ENCODE measurements at places on chromosomes 2 and 18.

DNA sequence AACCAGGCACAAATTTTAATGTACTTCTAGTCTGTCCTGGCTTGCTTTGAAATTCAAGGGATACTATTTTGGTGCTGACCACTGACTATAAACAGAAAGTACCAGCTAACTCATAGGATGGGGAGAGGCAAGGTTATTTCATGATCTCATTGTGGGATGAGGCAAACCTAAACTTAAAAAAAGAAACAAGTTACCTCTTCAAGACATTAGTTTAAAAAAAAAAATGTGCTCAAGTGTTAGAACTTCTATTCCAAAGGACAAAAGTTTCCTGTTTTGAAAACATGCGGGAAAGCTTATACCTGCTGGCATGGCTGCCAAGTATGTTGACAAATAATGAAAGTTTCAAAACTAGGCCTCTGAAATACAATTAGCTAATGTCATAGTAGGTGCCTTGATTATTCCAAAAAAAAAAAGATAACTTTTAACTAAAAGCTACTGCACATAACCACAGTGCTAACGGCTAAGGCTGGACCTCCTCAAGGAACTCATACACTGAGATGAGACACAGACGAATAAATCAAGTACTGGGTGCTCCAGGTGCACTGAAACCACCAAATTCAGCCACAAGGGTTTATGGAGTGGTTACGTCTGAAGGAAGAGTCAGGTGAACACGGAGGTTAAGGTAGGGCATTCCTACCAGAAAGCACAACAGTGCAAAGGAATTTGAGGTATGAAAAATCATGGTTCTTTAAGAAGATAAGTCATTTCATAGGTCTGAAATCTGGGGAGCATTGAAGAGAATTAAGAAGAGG is 38.1 kb downstream of the TMEM131 start:
- DNase-seq, result no peak

DNA sequence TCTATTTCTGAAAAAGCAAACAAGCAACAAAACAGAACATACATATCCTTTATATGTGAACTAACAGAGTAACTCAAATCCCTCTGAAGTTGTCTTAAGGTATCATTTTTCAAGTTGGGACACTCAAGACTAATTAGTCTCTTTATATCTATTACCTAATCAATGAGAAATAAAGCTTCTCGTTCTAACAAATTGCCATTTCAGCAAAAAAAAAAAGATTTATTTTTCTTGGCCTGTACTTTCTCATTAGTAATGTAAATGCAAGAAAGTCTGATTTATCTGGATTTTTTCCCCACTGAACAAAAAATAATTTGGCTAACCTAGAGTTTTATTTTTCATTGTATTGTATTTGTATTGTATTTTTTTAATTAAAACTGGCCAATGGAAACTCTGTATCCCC is 176.1 kb upstream of the NOL4 start:
- DNase-seq, result no peak

DNA sequence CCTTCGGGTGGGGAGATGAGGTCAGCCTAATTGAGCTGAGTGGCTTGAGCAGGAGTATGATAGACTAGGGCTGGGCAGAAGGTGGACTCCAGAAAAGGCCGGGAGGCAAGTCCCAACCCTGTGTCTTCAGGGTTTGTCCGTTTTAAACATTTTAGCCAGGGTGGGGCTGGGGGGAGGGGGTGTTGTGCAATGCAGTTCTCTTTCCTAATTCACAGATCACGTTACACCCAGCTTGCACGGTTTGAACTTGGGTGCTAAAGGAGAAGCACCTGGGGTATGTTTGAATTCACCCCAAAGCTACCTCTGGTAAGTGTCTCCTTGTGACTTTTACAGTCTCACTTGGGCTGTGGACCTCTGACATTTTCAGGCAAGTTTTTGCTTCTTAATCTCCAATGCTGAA is 233.3 kb downstream of the AGAP1 start:
- no peak for DNase-seq

GRCh38 chr2:202494300-202495229 is 118.4 kb downstream of the BMPR2 start:
- DNase-seq, result no peak

GRCh38 chr2:23550553-23550952 is 165.6 kb downstream of the KLHL29 start:
- DNase-seq, result no peak

- no peak for DNase-seq
Observed at GRCh38 chr2:23390152-23390551, 5.2 kb downstream of the KLHL29 start.

- peak; percentile 16 for DNase-seq
Observed at GRCh38 chr2:111118981-111119821, 1.5 kb upstream of the BCL2L11 start.

- peak; percentile 15 for DNase-seq
Observed at GRCh38 chr2:112482309-112483041, 519 bp downstream of the TTL start.

DNA sequence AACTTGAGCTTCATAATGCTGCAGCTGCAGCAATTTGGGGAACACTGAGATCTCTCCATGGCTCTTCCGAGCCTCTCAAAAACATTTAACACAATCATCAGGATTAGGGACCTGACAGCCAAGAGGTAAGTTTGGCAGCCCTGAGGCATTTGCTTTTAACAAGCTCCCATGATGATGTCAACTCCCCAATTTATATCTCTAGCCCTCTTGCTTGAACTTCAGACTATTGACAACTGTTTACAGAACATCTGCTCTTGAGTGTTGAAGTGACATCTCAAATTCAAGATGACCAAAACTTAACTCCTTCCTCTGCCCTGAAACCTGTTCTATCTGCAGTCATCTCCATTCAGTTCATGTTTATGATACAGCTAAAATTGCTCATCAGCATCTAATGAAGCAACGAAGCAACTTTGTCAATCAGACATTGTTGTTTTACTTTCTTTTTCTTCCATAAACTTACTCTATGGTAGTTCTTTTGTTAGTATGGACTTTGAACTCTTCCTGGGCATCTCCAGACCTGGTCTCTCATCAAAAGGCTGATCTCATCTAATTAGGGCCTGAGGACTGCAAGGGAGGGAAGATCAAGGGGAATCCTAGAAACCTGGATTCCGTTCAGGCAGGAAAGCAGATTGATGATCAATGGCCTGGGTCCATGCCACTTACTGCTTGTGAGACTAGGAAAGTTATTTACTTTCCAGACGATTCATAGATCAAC is 48.1 kb downstream of the SEMA4F start:
- no peak for DNase-seq

GRCh38 chr2:192159208-192159607 is 35.5 kb downstream of the TMEFF2 start:
- DNase-seq, result no peak

GRCh38 chr18:37711766-37712505 is 146.3 kb upstream of the CELF4 start:
- DNase-seq, result no peak

DNA sequence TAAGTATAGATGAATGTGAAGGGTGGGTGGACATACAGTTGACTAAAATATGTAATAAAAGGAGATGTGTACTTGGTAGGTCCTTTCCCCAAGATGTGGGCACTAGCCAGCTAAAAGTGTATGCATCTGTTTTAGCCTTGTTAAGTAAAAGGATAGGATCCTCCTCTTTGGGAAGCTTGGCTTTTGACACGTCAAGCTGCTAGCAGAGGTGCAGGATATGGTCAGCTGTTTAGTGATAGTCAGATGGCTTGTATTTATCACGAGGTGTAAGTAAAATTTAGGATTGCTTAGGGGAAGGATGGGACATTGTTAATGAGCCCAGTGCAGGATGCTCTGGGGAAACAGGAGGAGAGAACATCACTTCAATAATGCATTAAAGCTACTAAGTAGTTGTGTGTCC is 1.5 kb downstream of the MFSD6 start:
- no peak for DNase-seq

GRCh38 chr18:34659579-34660517 is 50.2 kb upstream of the DTNA start:
- DNase-seq, result peak; percentile 86

GRCh38 chr18:64807560-64807959 is 658.7 kb upstream of the LINC00305 start:
- DNase-seq, result no peak

DNA sequence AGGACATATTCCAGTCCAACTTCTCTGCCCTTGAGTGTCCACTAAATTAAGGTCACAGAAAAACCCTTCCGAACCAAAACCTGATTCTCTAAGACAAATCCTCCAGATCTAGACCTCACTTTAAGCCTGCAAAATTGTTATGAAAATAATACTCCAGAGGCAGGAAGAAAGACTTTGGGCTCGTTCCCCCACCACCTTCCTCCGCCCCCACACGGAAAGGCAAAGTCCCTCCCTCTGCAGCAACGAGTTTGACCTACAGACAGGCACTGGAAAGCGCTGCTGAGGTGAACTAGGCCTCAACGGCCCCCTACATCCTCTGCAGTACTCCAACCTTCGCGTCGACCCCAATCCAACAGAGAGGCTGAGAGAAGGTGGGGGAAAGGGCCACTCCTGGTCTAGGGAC is 808 bp downstream of the ATP5MC3 start:
- DNase-seq, result peak; percentile 41

DNA sequence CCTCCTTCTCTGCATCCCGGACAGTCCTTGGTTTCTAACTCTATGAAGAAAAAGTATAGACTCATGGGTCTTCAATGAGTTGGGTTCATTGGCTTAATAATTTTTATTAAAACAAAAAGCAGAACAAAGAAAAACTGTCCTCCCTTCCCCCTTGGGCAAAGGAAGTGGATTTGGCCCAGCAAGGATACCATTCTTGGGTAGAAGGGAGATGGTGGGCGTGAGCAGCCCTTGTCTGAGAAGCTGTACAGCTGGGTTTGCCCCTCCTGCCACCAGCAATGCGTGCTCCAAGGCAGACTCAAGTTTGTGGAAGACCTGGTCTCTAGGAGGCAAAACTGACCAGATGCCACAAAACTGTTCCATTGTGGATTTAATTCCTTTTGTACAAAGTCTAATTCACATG is 12.7 kb downstream of the PCARE start:
- DNase-seq, result peak; percentile 13

GRCh38 chr2:139271149-139271548 is 491.0 kb upstream of the NXPH2 start:
- DNase-seq, result no peak

DNA sequence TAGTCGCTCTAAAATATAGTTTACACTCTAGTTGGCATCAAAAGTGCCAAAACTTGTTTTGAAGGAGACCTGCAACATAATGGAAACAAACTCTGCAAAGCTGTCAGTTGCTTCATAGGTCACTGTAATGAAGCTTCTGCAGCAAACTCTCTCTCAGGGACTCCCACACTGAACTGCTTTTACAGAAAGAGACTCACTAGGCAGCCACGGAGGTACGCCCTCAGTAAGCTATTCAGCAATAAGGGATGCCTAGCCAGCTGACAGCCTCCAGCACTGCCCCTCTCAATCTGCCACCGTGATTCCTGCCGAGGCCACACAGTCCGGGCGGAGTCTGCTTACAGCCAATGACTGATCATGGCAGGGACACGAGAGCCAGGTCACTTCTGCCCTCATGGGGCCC is 51.1 kb downstream of the COLEC12 start:
- DNase-seq, result no peak

DNA sequence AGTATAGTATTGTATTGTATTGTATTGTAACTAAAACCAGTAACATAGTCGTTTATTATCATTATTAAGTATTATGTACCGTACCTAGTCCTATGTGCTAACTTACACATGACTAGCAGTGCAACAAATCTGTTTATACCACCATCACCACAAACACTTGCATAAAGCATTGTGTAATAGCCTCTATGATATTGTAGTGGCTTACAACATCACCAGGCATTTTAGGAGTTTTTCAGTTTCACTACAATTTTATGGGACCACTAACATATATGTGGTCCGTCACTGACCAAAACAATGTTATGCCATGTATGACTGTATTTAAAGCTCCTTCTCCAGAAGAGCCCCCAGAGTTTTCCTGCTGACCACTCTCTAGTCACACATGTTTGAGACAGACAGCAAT is 306.2 kb downstream of the SETBP1 start:
- peak; percentile 54 for DNase-seq

GRCh38 chr2:191593622-191594385 is 84.1 kb upstream of the NABP1 start:
- DNase-seq, result no peak

- DNase-seq, result peak; percentile 77
Observed at GRCh38 chr2:112257575-112257974, 2.7 kb upstream of the ZC3H8 start.

DNA sequence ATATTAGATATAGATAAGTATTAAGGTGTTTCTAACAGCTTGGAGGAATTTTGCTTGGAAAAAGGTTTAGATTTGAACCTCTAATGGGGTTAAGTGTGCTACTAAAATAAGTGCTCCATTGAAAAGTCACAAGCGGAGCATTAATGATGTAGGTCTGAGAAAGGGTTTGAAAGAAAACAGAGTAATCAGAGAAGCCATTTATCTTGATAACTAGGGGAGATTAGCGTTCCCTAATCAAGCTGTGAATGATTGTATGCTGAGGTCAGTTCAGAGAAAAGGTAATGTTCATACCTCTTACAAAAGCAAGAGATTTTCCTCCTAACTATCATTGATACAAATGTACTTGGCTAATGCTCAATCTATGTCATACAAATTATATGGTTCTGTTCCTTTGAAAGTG is 1.5 kb downstream of the ARHGAP25 start:
- DNase-seq, result no peak

DNA sequence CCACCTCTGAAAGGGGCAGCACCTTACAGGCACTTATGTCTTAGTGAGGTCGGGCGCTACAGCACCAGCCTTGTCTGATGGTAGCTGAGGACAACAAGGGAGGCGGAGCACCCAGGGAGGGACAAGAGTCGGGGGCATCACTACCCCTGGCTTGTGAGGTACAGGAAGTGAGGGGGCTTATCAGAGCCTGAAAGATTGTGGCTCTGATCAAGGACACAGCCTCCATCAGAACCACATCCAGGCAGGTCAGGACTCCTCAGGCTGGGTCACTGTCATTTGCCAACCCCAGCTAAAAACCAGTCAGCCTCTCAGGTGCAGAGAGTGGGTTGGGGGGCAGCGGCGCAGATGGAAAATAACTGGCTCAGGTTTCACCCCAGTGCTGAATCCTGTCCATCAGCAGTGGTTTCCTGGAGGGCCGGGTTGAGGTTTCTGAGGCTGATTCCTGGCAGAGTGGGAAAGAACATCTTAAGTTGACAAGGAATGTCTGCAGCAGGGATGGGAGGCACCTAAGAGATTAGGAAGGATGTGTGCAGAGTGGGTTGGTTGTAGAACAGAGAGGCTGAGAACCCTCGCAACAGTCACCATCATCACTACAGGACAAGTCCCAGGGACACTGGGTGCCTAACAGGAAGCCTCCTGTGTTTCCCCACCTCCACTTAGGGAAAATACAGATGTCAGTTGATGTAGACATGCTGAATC is 45.3 kb downstream of the FBLN7 start:
- no peak for DNase-seq

- no peak for DNase-seq
Observed at GRCh38 chr2:70388128-70388527, 86.3 kb upstream of the FAM136A start.

GRCh38 chr18:49510393-49511115 is 23.5 kb upstream of the C18orf32 start:
- peak; percentile 13 for DNase-seq

All from inflammatory macrophage treated with lipopolysaccharide for 1 hour (primary cell).